Keratinocyte (primary cell): ENCODE measurements at places on chromosomes 6 and 20. TPM values are rescaled to one million over a fixed set of nuclear protein-coding genes. Genes with fewer than 3 reads are reported as not detected.

Gene GPR6
- polyA plus RNA-seq, result not detected in 3 replicates

Gene SLC17A3
- not detected in 3 replicates for polyA plus RNA-seq

Gene GRM1
- 0.01 TPM in 1 of 3 replicates, not detected in the others for polyA plus RNA-seq

Gene KCNS1
- polyA plus RNA-seq, result 1.1 to 2.5 TPM (median 1.5 TPM) in 3 replicates

Gene GATA5
- not detected in 3 replicates for polyA plus RNA-seq
